ENCODE measurements at places on chromosomes 3 and 15.

GRCh38 chr3:160180581-160181216, 44.5 kb upstream of the C3orf80 start:
- no peak for DNase-seq

GRCh38 chr3:14516738-14517345, 23.3 kb downstream of the GRIP2 start:
- no peak for DNase-seq

- DNase-seq, result no peak
Observed at GRCh38 chr3:46874430-46874829, 3.1 kb upstream of the PTH1R start.

DNA sequence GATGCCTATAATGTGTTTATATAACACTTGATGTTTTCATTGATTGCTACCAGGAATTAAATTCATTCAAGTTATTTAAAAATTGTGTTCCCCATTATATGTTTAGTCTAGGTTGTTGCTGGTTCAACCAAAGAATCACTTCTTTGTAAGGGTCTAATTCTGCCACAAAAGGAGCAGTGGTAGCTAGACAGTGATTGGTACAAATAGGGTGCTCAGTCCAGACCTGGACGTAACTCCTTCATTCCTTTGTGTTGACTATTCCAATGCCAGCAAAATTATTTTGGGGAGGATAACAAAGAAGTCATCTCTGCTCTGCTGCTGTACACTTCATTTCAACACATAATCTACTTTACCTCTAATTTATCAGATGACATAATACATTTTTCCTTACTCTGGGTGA, 1.2 kb downstream of the CHMP2B start:
- DNase-seq, result no peak

DNA sequence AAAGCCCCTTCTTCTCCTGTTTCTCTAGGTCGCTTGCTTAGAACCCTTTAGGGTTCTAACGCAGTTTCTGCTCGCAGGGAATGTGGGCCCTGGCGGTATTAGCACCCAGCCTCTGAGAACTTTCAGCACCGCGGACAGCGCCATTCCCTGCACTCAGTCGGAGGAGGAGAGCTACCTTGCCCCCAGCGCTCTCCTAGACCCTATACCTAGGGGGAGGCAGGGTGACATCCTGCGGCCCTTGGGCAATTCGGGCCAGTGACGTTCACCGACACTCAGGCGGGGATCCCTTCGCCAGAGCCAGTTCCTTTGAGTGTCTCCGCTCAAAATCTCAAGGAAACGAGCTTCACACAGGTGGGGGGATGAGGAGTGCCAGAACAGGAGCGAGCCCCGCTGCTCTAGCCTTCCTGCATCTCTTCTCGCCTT, 1.3 kb downstream of the SLC7A14 start:
- DNase-seq, result no peak

Measured in NCI-H1436 treated with DMSO at 0.1 percent for 48 hours (cell line).